Tongue (tissue), 3 donors: ENCODE measurements at places on chromosomes 1 and 21. TPM values are rescaled to one million over a fixed set of nuclear protein-coding genes. Genes with fewer than 3 reads are reported as not detected.

DNA sequence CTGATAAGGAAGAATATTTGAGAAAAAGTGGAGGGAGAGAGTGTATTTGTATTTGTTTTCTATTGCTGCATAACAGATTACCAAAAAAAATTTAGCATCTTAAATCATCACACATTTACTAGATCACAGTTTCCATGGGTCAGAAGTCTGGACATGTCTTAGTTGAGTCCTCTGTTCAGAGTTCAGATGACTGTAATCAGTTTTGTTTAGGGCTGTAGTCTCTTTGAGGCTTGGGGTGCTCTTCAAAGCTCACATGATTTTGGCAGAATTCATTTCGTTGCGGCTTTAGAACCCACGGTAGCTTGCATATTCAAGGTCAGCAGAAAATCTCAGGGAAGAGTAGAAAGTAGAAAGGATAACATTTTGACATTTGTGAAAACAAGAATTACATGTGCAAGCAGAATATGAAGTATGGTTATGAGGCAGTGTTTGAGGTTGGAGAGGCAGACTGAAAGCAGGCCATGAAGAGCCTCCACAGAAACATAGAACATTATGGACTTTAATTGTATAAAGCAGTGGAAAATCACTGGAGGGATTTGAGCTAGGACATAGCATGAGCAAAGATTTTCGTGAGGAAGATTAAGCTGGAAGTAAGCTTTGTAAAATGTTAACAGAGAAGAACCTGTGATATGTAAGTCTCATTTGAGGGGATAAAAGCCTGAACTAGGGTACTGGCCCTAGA is 110.6 kb upstream of the GPR52 start:
- no peak for DNase-seq

GRCh38 chr21:33897098-33897497 is 18.5 kb downstream of the ATP5PO start:
- DNase-seq = no peak

- DNase-seq = no peak
These were observed 8.4 kb downstream of the UBASH3A start for GRCh38 chr21:42411891-42412635.

DNA sequence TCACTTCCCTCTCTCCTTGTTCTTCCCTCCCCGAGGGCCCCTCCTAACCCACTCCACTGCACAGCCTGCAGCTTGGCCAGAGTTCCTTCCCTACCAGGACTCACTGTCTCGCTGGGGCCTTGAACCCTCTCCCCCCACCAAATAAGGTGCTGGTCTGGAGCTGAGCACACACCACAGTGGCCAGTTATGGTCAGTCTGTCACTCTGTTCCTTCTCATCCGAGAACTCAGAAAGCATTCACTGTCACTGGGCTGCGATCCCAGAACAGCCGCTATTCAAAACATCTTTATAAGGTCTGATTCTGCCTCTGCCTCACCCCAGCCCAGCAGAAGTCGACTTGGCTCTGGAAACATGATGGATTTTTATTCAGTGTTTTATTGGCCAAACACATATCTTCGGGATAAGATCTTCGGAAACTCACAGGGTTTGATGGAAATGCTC is 19.8 kb upstream of the LBR start:
- peak; percentile 69 for DNase-seq

DNA sequence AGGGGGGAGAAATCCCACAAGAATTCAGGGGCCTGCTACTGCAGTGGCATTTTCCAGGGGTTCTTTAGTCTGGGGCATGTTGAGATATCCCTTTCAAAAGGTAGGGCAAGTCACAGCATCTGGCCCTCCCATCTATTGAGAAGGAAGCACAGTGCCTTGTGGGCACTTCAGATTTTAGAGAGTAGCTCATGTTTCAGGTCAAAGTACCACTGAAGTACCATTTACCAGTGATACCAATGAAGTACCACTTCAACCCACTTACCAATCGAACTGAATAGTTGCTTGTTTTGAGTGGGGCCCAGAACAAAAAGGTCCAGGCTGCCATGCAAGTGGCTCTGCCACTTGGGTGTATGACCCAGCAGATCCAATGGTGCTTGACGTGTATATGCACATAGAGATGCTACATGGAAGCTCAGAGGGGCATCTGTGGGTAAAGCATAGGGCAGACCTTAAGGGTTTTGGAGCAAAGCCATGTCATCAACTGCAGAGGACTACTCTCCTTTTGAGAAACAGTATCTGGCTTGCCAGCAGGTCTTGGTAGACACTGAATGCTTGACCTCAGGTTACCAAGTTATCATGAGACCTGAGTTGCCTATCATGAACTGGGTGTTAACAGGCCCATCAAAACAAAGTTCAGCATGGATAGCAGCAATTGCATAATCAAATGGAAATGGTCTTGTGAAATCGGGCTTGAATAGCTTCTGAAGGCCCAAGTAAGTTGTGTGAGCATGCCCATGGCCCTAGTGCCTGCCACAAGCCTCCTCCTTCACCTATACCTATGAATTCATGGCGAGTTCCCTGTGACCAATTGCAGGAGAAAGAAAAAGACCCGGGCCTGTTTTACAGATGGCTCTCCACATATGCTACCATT is 23.5 kb downstream of the PLA2G2D start:
- DNase-seq = no peak

GRCh38 chr1:211485480-211485857 is 6.5 kb downstream of the RD3 start:
- no peak for DNase-seq

EIF3I gene
- total RNA-seq = 145 TPM

PGLYRP4 gene
- 0.31 TPM for total RNA-seq

EXTL1 gene
- 5.4 TPM for total RNA-seq
